ENCODE measurements at places on chromosomes 3 and 15.
A peak's percentile ranks its signal among the peaks of the same experiment; 100 is the strongest.

DNA sequence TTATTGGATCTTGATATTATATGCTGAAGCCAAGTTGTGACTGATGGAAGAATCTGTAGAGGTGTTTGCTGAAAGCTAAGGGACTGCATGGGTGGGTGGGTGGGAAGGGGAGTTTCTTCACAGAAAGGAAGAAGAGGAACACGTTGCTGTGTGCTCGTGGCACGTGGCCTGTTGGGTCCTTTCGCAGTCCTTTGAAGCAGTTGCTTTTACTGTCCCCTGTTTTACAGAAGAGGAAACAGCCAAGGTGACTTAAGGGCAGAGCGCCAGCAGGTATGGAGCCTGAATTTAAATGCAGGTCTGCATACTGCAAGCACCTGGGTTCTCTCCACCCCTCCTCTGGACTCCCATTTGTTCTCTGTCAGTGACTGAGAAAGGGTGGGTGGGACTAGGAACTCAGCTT, 59.4 kb upstream of the PRR23C start:
- no peak for DNase-seq

DNA sequence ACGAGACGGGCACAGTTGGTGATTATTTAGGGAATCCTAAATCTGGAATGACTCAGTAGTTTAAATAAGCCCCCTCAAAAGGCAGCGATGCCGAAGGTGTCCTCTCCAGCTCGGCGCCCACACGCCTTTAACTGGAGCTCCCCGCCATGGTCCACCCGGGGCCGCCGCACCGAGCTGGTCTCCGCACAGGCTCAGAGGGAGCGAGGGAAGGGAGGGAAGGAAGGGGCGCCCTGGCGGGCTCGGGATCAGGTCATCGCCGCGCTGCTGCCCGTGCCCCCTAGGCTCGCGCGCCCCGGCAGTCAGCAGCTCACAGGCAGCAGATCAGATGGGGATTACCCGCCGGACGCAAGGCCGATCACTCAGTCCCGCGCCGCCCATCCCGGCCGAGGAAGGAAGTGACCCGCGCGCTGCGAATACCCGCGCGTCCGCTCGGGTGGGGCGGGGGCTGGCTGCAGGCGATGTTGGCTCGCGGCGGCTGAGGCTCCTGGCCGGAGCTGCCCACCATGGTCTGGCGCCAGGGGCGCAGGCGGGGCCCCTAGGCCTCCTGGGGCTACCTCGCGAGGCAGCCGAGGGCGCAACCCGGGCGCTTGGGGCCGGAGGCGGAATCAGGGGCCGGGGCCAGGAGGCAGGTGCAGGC, 318.0 kb downstream of the FGF12 start:
- DNase-seq = no peak

DNA sequence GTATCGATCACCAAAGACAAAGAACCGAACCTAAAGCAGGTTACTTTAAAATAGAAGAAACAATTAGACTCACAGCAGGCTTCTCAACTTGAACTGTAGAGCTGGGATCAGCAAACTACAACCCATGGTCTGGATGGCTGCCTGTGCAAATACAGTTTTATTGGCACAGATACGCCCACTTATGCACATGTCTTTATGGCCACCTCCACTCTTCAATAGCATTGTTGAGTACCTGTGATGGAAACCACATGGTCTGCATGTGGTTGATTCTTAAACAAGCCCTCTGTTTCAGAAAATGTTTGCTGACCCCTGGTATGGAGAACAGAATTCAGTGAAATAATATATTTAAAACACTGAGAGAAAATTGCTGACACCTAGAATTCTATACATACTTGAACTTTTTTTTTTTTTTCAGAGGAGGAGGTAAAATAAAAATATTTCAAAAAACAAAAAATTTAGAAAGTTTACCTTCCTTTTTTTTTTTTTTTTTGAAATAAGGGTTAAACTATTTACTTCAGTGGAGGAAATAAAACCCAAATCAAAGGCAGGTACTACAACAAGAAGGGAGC, 263.8 kb upstream of the ATP10A start:
- DNase-seq = no peak

DNA sequence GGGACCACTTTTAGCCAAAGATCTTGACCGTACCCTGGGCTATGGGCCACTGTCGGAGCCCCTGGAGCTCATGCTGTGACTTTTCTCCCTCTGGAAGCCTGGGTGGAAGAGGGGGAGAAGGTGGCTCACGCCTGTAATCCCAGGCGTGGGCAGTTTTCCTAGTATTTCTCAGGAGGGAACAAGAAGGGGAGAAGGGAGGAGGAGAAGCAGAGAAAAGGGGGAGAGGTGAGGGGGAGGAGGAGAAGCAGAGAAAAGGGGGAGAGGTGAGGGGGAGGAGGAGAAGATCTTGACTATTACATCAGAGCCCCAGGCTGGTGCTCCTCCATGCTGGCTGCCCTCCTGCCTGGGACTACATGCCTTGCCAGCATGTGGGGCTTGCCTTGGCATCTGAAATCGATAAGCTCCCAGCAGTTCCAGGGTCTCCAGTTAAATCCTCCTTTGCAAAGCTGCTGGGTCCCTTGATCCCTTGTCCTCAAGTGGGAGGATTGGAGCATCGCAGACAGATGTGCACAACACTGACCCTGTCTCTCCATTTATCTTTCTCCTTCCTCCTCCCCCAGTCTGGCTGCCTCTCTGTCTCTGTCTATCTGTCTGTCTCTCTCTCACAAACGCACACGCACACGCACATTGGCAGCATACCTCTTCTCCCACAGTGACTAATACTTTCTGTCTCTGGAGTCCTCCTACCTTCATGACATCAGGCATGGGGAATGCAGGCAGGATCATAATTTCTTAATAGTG, 41.6 kb downstream of the MRAS start:
- no peak for DNase-seq

DNA sequence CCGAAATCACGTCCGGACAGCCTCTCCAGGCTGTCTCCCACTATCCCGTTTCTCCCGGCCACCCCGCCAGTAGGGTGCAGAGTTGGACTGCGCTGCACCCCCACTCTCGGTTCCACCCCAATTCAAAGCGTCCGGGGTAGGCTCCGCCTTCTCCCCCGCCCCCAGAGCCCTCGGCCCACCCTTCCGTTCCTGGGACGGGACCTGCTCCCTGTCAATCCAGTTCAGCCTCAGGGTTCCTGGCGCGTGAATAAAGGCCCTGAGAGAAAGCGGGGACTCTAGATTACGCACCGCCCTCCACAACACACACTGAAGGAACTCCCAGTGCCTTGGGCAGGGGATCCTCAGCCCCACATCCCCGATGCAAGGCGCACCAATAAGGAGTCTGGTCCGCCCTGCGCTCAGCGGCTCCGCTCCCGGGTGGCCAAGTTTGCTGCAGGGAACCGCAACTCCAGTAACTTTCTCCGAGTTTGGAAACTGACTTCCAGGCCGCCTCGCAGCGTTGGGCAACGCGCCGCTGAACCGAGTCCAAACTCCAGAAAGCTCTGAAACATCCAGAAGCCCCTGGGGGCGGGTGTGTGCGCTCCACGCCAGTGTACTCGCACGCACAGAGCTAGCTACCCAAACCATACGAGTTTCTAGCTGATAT, 1.9 kb downstream of the ADAMTS9 start:
- no peak for DNase-seq

- DNase-seq = no peak
Observed at GRCh38 chr3:128619146-128619890, 31.3 kb downstream of the RPN1 start.

- no peak for DNase-seq
Observed at GRCh38 chr15:68506071-68506470, 72.7 kb upstream of the CORO2B start.

GRCh38 chr3:17194116-17194515, 309.4 kb downstream of the PLCL2 start:
- DNase-seq = no peak

DNA sequence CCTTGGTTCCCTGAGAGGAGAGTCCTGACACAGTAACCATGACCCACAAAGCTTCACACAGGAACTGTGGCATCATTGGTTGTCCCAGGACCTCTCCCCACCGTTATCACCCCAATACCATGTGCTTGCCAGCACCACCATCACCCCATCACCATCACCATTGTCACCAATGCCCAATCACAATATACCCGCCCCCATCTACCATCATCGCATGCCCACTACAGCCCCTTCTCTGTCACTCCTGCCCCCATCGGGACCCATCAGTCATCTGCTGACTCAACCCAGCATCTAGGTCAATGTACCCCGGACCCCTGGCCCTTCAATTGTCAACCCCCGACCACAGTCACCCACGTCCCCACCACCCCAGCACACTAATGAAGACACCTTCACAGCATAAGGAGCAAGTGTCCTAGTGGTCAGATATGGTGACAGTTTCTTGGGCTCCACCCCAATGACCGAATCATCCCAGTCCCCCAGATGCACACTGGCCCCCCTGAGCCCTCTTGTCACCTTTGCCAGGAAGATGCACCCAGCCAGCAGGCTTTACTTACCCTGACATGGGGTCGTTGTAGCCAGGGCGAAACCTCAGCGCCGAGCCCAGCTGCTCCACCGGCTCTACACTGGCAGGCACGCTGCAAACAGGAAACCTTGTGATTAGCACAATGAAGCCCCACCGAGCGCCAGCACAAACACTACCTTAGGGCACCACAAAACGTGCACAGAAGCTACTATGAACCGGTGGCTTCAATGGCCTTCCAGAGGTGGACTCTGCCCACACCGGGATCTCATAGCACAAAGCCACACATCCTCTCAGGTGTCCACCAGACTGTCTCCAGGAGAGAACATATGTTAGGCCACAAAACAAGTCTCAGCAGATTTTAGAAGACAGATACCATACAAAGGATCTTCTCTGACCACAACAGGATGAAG, 25.1 kb downstream of the SHISA5 start:
- no peak for DNase-seq

DNA sequence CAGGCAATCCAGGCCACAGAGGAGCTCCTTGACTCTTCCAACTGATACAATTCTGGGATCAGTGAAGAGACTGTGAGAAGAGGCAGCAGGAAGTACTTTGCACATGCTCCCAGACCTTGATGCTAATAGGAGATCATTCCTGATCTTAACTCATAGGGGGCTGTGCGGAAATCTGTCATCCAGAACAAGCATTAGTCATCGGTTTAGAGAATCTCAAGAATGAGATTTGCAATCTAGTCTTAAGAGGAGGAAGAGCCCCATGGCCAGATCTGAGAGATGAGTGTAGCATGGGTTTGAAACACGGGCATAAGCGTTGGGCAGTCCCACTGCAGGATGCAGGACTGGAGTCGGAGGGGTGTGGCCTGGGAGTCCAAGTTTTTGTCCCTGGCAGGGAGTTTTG, 1081.1 kb downstream of the NAALADL2 start:
- DNase-seq = no peak

DNA sequence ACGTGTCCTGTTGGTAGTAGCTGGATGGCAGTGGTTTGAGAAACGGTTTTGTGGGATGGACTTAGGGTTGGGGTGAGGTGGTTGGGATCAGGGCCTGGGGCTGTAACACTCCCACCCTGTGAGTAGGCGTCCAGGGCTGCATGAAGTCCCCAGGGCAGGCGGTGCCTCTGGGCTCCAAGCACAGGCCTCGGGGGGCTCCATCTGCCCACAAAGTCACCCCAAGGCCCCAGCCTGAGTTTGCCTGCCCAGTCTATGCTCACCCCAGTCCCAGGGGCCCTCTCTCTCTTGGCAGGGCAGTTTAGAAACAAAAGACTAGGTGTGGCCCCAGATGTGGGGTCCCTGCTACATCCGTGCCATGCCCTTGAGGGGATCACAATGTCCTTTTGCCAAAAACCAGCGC, 86.9 kb upstream of the PRR23E start:
- DNase-seq = no peak

- DNase-seq = no peak
Observed at GRCh38 chr3:71694358-71694999, 30.7 kb downstream of the EIF4E3 start.

DNA sequence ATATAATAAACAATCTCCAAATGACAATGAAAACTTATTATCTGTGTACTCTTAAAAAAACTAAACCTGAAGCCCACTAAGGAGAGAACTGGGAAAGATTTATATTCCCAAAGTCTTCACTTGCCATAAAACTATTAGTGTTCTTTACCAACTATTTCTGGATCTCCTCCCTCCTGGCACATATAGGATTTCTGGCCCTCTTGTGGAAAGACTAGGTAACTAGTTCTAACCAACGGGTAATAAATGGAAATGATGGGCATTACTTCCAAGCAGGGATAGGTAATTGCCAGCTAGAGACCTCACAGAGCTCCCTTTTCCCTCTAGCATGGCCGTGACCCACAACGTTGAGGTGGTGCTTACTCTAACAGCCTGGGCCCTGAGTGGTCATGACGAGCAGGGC, 110.1 kb downstream of the DNAH12 start:
- DNase-seq = peak; percentile 45

DNA sequence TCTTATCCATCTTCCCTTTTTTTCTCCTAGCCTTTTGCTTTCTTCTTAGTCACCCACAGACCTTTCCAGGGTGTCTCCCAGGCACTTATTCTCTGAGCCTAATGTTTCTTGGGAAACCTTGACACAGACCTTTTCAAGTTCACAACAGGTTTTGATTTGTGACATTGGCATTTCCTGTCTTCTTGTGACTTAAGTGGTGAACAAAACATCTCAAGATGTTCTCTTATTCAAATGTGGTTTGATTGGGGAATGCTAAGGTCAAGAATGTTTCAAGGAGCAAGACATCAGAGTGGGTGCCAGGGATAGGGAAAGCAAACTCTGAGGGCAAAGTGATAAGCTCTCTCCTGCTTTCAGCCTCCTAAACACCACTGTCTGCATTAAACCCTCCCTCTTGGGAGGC, 68.2 kb upstream of the GSK3B start:
- no peak for DNase-seq

- DNase-seq = no peak
Observed at GRCh38 chr3:9136746-9137465, 112.5 kb downstream of the SRGAP3 start.

GRCh38 chr15:93331545-93332167, 242.6 kb upstream of the RGMA start:
- DNase-seq = no peak

DNA sequence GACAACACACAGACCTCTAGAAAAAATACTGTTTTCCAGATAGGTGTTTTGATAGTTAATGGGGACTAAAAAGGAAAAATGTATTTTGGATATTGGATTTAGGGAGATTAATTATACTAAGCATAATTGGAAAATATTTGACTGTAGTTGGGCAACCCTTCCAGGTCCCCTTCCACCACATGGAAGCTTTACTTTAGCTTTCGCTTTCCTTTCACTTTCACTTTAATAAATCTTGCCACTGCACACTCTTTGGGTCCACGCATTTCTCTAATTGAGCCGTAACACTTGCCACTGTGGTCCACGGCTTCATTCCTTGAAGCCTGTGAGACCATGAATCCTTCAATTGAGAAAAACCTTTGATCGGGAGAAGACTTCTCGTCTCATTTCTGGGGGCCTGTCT, 15.5 kb downstream of the GLDN start:
- no peak for DNase-seq

DNA sequence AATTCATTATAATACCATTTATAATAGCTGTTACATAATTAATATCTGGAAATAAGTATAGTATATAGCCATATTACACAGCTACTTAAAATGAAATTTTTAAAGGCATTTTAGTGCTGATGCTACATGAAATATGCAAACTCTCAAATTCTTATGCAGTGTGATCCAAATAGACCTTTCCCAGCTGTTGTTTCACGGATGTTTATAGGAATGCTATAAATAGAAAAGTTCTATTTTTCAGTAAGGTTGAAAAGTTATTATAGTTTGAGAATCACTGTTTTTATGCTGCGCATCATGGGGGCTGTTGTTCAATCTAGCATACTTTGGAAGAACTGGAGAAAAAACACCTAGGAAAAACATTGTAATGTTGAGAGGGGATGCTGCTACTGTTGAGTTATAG, 147.7 kb upstream of the TRIM42 start:
- no peak for DNase-seq

GRCh38 chr3:119367000-119367399, 72.8 kb downstream of the ARHGAP31 start:
- no peak for DNase-seq

All from hematopoietic multipotent progenitor cell treated with erythropoietin and hydrocortisone succinate and interleukin-3 and kit ligand, for 8 days (in vitro differentiated cells).